Activated CD4-positive, alpha-beta T cell treated with anti-CD3 and anti-CD28 coated beads for 36 hours (primary cell): ENCODE measurements at places on chromosomes 6 and 20. TPM values are rescaled to one million over a fixed set of nuclear protein-coding genes. Genes with fewer than 3 reads are reported as not detected.

DNA sequence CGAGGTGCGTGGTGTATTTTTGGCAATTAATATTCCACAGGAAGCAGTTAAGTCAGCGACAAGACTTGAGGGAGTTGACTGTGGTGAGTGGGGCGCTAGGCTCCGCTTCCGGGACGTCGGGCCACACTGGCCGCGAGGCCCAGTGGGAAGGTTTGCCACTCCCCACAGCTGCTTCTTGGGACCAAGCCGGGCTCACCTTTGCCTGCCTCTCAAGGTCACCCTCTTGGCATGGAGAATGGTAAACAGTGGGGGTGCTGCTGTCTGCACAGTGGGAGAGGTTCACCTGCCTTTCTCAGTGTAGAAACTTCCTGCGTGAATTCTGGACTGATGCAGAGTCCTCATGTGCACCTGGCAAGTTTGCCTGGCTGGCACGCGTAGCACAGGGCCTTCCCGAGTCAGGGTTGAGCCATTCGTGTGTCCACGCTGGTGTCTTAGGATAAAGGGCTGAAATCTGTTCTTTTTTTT, 6.4 kb downstream of the OSBPL2 start:
- DNase-seq = no peak
- H3K27me3 ChIP-seq = no peaks in the 10 kb centered on the region

- no peaks in the 10 kb centered on the region for H3K27me3 ChIP-seq
- no peak overlapping the region for H3K27ac ChIP-seq
- H3K36me3 ChIP-seq = peaks cover 18% of the 10 kb centered on the region
- no peak for DNase-seq
- peaks cover 89% of the 10 kb centered on the region for H3K4me1 ChIP-seq
- H3K4me3 ChIP-seq = no peak overlapping the region
Observed at GRCh38 chr6:156787569-156788492, 10.7 kb downstream of the ARID1B start.

- no peak for DNase-seq
- H3K4me1 ChIP-seq = peaks cover 4% of the 10 kb centered on the region
- H3K27ac ChIP-seq = no peak overlapping the region
Observed at GRCh38 chr6:157615420-157615769, 207.7 kb upstream of the SNX9 start.

Gene DPM1
- total RNA-seq = 55.6 TPM

Gene PRSS16
- total RNA-seq = 1.5 TPM

Gene GABRR1
- total RNA-seq = not detected

DNA sequence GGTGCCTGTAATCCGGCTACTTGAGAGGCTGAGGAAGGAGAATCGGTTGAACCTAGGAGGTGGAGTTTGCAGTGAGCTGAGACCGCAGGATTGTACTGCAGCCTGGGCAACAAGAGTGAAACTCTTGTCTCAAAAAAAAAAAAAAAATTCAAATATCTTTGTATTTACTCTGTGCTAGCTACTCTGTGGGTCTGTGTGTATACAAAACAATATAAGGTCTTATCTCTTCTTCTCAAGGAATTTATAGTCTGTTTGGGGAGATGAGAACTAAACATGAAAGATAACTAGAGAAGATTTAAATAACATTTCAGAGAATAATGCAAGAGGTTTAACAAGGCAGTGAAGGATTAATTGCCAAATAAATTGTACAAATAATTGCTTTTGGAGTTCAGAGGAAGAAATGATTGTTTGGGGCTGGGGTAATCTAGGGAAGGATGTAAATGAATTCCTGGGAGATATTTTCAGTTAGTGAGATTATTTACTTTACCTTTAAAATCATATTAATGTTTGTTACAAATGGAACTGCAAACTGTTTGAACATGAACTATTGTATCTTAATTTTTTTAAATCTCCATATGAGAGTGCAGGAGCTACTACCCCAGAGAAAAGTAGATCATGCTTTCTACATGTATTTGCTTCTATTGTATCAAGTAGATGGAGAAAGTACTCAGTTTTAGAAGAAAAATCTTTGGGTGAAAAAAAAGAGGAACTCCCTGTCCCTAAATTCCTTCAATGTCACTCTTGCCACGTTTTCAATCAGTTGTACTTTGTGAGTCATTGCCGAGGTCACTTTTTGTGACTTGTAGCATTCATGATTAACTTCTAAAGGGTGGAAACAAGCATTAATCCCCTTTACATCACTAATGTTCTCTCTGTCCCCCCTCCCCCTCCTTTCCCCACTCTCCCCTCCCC, 39.0 kb downstream of the NCOA3 start:
- no peak overlapping the region for H3K4me3 ChIP-seq
- H3K36me3 ChIP-seq = peaks cover 29% of the 10 kb centered on the region
- peaks cover 78% of the 10 kb centered on the region for H3K4me1 ChIP-seq

- no peak overlapping the region for H3K27ac ChIP-seq
- H3K4me3 ChIP-seq = no peak overlapping the region
- no peaks in the 10 kb centered on the region for H3K27me3 ChIP-seq
- H3K36me3 ChIP-seq = no peaks in the 10 kb centered on the region
Observed at GRCh38 chr6:9100869-9101580, 665.7 kb upstream of the SLC35B3 start.

GRCh38 chr6:50180646-50181045, 130.9 kb upstream of the DEFB112 start:
- no peaks in the 10 kb centered on the region for H3K27me3 ChIP-seq
- no peaks in the 10 kb centered on the region for H3K4me1 ChIP-seq
- no peak for DNase-seq
- no peak overlapping the region for H3K27ac ChIP-seq
- no peak overlapping the region for H3K4me3 ChIP-seq

DNA sequence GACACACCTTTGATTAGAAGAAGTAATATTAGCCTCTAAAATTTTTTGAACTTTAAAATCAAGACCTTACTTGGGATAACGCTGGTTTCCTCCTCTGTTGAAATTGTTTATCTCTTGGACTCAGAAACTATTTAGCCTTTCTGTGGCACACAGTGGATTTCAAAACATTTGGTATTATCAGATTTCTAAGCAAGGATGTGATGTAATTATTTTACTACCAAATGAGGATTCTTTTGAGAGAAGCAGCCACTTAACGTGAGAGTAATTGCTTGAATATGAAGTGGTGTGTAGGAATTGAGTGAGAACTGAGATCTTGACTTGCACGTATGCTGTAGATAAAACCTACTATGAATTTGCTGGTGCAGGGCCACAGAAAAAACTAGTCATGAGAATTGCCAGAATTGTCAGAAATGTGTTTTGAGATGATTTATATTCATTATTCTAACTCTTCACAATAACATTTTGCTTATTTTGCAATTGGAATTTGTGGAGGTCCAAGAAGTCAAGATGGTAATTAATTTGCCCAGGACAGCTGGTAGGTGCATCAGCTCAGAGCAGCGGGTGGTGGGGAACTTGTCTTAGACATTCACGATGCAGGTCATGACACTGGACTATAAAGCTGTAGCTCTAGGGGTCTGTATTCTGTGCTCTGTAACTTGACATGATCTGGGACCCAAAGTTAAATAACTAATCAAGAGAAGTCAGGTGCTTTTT, 53.4 kb downstream of the AKAP12 start:
- no peak overlapping the region for H3K4me3 ChIP-seq
- no peak for DNase-seq
- no peaks in the 10 kb centered on the region for H3K36me3 ChIP-seq
- peaks cover 19% of the 10 kb centered on the region for H3K27me3 ChIP-seq

Gene E2F1
- total RNA-seq = 50.9 TPM

GRCh38 chr6:153073841-153074240, 57.2 kb downstream of the RGS17 start:
- H3K27ac ChIP-seq = no peak overlapping the region
- DNase-seq = no peak
- H3K4me3 ChIP-seq = no peak overlapping the region
- H3K4me1 ChIP-seq = no peaks in the 10 kb centered on the region
- no peaks in the 10 kb centered on the region for H3K27me3 ChIP-seq
